ENCODE measurements at places on chromosomes 6 and 20.
A peak's percentile ranks its signal among the peaks of the same experiment; 100 is the strongest.

GRCh38 chr20:20530428-20531151, 162.7 kb downstream of the INSM1 start:
- no peak for DNase-seq

GRCh38 chr20:11117808-11118528, 444.2 kb upstream of the JAG1 start:
- no peak for DNase-seq

- DNase-seq, result no peak
Observed at GRCh38 chr20:49482621-49483017, at the start of gene KCNB1. Gene KCNB1 (minus strand): TSS chr20:49482668. CDS start chr20:49482480, 188 bp downstream.

GRCh38 chr20:62587757-62588402, 54.4 kb upstream of the SLCO4A1 start:
- no peak for DNase-seq

DNA sequence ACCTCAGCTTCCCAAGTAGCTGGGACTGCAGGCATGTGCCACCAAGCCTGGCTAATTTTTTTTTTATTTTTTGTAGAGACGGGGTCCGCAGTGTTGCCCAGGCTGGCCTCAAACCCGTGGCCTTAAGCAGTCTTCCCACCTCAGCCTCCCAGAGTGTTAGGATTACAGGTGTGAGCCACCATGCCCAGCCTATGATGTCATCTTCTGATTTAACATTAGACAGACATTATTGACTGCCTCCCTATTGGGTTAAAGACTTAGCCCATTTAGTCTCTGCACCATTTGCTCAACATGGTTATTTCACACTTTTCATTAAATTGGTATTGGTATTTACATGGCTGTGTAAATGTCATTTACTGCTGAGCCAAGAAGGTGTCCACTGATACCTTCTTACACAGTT, 46.1 kb downstream of the DEK start:
- no peak for DNase-seq

- DNase-seq, result no peak
Observed at GRCh38 chr6:88480816-88481215, 314.7 kb upstream of the CNR1 start.

- no peak for DNase-seq
Observed at GRCh38 chr6:157087974-157088373, 235.3 kb downstream of the TMEM242 start.

DNA sequence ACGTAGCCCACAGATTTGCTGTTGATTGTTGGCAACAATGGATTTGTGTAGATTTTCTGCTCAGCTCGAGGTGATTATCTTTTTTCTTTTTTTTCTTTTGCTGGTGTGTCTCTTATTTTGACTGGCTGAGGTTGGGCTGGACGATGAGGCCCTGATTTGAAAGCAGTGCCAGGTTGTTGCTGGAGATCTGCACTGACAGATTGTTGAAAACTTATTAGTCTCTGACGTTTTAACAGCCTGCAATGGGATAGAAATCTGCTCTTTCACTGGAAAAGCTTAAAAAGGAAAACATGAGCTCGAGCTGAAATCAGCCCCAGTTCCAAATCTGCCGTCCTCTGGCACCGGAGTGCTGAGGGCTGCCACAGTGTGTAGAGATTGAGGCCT, 87.7 kb downstream of the PDE7B start:
- DNase-seq, result peak; percentile 43

DNA sequence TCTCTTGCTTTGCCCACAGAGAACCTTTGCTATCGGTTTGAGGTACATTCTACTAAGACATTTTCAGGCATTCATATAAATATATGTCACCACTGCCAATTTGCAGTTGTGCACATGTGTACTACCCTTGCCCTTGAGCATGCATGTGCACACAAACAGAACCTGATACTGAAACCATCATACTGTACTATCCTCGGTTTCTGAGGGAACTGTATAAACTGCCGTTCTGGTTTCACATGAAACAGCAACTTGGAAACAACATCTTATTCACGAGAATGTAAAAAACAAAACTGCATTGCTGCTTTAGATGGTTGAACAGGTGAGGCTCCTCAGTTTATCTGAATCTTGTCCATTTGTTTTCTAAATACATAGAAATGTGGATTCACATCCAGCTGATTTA, 151.2 kb upstream of the TMEM170B start:
- DNase-seq, result no peak

DNA sequence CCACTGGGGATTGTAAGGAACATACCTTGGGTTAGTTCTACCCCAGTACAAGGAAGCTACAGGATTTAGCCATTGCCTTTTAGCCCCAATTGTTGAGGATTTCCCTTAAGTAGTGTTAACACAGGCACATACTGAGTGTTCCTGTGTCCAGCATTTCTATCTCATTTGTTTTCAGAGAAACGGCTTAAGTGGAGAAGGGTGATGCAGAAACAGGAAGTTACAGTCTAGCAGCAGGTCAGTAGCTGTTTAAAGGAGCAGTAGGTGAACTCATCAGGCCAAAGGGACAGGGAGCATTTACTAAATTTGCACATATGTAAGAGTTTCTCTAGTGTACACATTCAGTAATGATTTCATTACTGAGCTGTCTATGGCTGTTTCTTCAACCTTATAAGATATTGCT, 644.2 kb upstream of the GJE1 start:
- DNase-seq, result no peak

- DNase-seq, result no peak
Observed at GRCh38 chr6:73308712-73309534, 45.2 kb downstream of the DPPA5 start.

- DNase-seq, result no peak
Observed at GRCh38 chr20:62952373-62952967, at the start of gene SLC17A9. Gene SLC17A9 (plus strand): TSS chr20:62952709. CDS start chr20:62952831, 122 bp downstream.

DNA sequence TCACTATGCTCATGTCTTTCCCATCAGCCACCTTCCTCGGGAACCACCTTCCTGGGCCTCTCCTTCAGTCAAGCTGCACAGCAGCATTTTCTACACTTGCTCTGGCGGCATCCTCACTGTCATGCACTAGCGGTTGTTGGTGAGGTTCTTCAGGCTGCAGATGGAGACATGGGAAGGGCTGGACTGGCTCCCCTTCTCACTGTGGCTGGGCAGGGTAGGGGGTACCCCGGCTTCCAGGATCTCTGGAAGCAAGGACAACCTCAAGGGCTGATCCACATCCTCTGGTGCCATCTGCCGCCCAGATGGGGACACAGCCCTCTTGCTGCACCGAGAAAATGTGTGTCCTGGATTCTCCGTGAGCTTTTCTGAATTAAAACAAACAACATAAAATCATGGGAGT, 180.1 kb upstream of the RNF24 start:
- no peak for DNase-seq

GRCh38 chr6:148887181-148887580, 140.4 kb downstream of the UST start:
- no peak for DNase-seq

- no peak for DNase-seq
Observed at GRCh38 chr20:40675599-40676221, 13.3 kb downstream of the MAFB start.

GRCh38 chr20:59828125-59829053, 105.0 kb downstream of the SYCP2 start:
- DNase-seq, result no peak

DNA sequence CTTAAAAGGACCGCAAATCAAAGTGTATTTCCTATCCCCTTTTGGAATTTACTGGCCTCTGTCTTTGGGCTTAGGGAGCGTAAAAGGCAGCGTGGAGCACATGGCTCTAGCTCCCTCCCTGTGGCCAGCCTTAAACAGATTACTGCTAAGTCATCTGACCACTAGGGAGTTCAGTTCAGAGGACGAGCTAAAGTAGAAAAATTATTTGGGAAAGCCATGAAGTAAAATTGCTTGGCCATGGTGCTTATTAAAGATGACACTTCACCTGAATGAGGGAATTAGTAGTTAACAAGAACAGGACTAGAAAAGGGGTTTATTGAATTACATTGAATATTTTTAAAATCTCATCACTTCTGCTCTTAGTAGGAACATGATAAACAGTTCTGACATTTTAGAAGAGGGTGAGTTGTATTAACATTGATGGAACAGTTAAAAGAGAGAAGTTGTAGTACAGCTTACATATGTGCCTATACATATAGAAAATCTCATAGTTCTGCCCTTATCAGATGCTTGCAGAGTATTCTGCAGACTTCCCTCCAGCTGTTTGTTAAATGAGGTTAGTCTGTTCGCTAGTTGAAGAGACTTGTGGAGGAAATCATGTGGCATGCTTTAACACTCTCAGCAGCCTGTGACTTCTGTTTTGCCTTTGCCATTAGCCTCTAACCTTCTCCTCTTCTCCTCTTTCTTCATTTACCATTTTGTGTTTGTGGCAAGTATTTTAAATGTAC, 31.2 kb upstream of the MAPK13 start:
- DNase-seq, result no peak

DNA sequence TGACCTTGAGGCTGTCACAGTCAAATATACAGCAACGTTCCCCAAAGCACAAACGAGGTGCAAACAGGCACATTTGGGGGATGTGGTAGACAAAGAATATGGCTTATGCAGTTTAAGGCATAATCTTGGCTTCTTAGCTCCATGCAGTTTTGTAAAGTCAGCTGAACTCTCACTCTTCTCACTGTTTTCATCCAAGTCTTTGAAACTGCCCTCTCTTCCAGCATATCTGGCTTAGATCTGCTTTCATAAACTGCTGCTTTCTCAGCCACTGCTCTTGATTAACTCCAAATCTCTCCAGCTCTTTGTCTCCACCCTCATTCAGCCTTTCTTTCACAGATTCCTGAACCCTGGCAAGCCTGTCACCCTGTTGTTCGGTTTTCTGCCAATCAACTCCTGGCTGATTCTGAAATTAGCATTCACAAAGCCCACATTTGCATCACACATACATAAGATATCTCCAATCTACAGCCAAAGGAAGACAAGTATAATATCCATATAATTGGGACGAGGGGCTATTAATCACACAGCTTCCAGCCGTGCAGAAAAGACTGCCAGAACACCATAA, 301.1 kb upstream of the RNF217 start:
- no peak for DNase-seq

DNA sequence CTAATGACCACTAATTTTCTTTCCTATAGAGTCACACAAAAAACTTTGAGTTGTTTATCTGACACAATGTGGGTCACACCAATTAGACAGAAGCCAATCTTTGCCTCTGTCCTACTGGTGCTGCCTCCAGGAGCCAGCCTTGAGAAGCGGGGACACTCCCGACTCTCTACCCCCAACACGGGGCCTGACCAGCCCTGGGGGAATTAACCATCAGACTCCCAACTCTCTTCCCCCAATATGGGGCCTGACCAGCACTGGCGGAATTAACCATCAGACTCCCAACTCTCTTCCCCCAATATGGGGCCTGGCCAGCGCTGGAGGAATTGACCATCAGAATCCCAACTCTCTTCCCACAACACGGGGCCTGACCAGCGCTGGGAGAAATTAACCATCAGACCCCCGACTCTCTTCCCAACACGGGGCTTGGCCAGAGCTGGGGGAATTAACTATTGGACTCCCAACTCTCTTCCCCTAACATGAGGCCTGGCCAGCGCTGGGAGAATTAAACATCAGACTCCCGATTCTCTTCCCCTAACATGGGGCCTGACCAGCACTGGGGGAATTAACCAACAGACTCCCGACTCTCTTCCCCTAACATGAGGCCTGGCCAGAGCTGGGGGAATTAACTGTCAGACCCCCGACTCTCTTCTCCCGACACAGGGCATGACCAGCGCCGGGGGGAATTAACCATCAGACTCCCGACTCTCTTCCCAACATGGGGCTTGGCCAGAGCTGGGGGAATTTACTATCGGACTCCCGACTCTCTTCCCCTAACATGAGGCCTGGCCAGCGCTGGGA, 12.5 kb downstream of the CST7 start:
- no peak for DNase-seq

DNA sequence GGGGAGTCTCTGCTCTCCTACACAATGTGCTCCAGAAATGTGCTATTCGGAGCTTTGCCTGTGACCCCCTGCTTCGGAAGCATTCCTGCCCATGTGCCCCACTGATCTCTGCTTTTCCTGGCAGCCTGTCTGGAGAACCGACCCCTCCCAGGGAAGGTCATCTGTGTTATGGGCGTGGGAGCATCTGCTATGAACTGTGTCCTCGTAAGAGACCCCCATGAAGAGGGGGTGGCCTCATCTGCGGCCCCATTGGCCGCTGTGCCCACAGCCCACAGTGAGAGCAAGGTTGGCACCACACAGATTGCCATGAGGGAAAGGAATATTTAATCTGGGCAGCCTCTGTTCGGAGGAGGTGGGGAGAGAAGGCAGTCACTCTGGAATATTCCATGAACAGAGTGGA, 32.7 kb upstream of the IRF4 start:
- DNase-seq, result no peak

GRCh38 chr20:58518896-58519593, 3.8 kb upstream of the APCDD1L start:
- no peak for DNase-seq

DNA sequence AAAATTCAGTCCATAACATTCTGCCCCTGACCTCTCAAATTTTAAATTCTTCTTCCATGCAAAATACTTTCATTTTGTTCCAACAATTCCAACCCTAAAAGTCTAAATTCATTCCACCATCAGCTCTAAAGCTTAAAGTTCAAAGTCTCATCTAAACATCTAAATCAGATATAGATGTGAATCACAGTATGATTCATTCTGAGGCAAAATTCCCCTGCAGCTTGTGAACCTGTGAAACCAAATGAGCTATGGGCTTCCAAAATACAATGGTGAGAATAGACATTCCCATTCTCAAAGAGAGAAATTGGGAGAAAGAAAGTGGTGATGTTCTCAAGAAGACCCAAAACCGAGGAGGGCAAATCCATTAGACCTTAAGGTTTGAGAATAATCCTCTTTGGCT, 309.8 kb downstream of the HIVEP2 start:
- no peak for DNase-seq

GRCh38 chr6:118985123-118985830, 50.3 kb upstream of the MCM9 start:
- no peak for DNase-seq
